Umbilical cord (tissue), 2 donors: ENCODE measurements at places on chromosomes 3 and 15.

DNA sequence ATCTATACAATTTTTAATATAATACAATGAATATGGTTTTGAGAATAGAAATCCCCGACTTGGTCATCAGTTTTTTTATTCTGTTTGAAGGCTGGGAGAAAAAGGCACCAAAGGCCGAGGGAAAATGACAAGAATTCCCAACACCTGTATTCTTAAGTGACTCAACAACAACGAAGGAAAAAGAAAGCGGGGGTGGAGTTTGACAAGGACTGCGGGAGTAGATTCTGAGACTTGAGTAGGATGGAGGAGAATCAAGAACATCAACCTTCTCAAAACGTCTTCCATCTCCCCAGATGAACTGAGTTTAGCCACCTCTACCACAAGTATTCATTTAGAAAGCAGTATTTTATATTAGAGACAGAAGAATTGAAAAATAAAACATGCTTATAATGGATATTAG lies 107.2 kb downstream of the IGSF11 start:
- DNase-seq, result no peak

GRCh38 chr3:194045289-194045688 lies 90.7 kb upstream of the HES1 start:
- no peak for DNase-seq

DNA sequence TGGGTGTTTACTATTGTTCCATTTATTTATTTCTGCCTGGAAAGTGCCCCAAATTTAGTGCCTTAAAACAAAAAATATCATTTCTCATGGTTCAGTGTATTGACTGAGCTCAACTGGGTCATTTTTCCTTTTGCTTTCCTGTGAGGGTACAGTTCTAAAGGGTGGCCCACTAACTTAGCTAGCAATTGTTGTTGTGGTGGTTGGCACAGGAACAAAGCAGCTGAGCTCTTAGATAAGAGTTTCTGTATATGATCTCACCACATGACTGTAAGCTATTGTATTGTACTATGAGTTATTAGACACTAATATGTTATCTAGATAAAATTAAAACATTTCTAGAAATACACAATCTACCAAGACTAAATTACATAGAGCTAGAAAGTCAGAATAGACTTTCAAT lies 1283.7 kb downstream of the OTOL1 start:
- DNase-seq, result peak; percentile 17

DNA sequence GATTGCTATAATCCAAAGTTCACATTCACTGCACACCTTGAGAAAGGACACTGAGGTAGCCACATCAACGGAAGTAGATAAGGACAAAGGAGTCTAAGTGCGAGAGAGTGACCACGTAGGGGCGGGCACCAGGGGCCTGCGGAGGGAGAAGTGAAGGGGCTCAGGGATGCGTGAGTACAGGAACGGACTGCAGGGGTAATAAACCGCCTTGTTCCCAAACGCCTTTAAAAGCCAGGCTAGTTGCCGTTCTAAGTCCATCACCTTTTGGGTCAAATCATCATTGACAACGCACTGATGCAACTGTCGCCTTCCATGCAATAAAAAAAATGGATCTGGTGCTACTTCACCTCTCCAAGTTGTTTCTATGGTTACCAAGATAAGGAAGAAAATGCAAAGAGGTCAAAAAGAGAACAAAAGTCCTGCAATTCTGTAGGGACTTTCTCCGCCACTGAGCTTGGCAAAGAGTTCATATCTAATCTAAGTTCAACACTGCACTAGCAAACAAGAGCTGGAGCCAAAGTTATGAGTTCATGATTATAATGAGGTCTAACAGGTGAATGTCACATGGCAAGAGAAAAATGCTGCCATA lies 32.6 kb upstream of the ATP11B start:
- DNase-seq, result no peak

DNA sequence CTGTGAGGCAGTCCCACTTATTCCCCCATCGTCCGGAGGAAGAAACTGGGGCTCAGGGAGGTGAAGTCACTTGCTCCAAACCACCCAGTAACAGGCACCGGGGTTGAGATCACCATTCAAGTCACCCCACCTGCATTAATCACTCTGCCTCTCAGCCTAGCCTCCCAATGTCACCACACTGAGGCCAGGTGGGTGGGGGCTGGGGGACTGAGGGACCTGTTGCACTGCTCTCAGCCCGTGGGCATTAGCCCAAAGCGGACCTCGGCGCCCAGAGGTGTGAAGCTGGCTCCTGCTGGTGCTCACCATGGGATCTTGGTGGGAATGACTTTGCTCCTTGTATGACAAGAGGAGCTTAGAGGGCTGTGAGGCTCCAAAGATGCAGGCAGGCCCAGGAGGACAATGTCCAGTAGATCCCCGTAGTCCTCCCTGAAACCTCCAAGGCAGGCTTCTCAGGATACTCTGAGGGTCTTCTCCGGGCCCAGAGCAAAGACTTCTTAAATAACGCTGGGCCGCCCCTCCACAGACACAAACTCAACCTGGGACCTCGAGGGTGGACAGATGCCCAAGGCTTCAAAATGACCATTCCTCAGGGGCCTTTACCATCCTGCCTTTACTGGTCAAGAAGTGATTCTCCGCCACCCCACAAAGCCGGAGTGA lies 1.7 kb downstream of the NT5DC2 start:
- no peak for DNase-seq

- DNase-seq, result no peak
These were observed 59.5 kb downstream of the SNRK start for GRCh38 chr3:43345877-43346276.

DNA sequence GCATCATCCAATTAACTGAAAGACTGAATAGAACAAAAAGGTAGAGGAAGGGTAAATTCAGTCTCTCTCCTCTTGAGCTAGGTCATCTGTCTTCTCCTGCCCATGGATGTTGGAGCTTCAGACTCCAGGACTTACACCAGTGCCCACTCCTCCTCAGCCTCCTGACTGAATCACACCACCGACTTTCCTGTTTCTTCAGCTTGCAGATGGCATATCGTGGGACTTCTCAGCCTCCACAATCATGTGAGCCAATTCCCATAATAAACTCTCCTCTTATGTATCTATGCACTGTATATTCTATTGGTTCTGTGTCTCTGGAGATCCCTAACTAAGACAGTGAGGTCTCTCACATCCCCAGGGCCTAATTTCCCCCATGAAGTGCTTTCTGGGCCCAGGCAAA lies 140.4 kb downstream of the CD47 start:
- no peak for DNase-seq
